ENCODE measurements at places on chromosomes 4 and X. TPM values are rescaled to one million over a fixed set of nuclear protein-coding genes. Genes with fewer than 3 reads are reported as not detected.

The CNGA1 gene
- total RNA-seq = 0.56 TPM

The NDP gene
- total RNA-seq = 2.3 TPM

The RPA4 gene
- total RNA-seq = 0.56 TPM

The BMX gene
- 0.56 TPM for total RNA-seq

The XKRX gene
- 0.28 TPM for total RNA-seq

The NUP62CL gene
- total RNA-seq = not detected

Data from regular cardiac myocyte (primary cell).